ENCODE measurements at places on chromosomes 7 and 10.

GRCh38 chr7:148264933-148265557 lies 325.5 kb upstream of the C7orf33 start:
- DNase-seq, result no peak

GRCh38 chr7:81111358-81111757 lies 192.5 kb upstream of the SEMA3C start:
- DNase-seq, result no peak

DNA sequence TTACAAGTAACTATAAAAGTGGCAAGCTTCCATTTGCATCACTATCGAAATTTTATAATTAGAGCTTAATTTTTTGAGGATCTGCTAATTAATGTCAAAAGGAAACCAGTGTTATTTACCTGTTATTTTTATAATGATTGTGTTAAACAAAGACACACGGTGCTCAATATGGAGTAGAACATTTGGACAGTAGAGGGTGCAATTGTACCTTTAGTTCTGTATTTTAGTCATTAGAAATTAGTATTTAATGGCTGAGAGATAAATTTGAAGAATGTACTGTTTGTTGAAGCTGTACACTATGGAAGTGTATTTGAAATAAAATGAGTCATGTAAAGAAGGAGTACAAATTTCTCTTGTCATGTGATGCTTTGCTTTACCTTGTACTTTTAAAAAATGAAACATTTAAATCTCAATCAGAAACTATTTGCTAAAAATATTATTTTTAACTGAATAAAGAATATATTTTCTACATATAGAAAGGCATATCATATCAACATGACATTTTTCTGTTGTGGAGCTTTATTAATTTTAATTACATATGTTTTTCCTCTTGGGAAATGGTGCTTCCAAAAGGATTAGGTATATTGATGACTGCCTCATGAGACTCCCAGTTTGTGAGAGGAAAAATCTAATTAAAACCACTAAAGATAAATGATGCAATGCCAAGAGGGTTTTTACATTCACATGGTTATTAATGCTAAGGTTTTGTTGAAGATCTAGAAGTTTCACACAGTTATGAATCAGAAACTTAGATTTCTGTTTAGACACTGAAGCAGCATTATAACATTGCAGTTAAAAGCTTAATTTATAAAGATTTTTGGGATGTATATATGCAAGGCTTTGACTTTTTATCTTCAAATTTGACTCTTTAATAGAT lies 10.4 kb upstream of the PRKG1 start:
- DNase-seq, result no peak

DNA sequence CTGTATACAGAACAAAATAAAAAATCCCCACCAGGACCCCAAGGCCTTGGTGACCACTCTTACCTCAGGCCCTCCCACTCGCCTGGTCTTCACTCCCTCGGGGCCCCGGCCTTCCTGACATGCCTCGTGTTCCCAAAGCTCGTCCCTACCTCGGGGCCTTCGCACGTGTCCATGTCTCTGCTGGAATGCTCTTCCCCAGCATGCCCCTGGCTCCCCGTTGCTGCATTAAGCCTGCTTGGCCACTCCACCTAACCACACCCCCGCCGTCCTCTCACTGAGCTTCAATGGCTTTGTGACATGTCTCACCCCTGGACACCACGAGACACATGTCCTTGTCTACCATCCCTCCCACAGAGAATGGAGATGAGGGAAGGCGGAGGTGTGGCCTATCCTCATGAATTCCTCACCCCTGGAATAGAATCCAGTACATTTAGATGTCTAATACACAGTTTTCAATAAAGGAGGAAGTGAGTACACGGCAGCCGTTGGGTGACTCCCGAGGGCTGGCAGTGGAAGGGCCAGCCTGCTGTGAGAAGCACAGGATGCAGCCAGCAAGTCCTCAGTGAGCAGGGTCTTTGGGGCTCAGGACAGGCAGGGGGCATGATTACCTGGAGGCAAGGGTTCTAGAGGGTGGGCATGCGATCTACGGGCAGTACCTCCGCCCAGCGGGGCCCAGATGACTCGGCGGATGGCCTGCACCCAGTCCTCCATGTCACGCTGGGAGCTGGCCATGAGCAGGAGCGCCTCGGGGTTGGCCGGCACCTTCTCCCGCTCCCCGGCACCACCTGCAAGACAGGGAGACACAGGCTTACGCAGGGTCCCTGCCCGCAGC lies 125.7 kb downstream of the ARHGAP22 start:
- DNase-seq, result no peak

DNA sequence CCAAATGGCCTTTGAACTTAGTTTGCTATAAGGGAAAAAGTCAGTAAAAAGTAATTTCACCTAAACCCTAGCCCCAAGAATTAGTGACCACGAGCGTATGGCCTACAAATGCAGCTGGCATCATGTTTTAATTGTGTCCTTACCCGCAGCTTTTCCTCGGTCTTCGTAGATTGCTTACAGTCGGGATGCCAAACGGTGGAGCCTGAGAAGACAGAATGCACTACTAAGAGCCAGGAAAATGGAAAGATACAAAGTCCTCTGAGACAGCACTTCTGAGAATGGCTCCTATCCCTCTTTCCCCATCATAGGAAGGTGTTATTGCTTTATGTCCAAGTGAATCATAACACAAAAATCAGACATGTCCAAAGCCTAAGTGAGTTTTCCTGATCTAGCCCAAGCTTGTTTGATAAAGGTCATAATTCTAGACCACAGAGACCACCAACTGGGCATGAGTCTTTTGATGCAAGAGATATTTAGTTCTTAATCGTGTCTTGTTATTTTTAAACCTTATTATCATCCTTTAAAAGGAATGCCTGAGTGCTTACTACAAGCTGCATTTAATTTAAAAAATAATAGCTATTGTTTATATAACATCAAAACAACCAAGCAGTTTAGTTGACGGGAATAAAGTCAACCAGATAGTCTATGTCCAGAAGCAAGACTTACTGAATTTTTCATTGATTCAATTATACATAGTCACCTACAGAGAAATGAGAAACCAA lies 83.7 kb upstream of the AFAP1L2 start:
- DNase-seq, result no peak

DNA sequence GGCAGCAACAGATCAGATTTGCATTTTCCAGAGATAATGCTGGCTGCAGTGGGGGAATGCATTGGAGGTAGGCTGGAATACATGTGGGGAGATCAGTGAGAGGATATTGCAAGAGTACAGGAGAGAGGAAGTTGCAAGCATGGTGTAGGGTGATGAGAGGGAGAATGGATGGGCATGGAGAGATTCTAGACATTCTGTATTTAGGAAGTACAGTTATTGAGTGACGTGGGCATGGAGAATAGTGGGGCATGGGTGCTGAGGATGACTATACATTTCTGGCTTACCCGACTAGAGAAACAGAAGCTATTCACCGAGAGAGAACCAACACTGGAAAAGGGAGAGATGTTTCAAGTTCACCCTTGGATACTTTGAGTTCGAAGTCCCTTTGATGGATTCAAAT lies 116.9 kb upstream of the SVIL start:
- DNase-seq, result no peak

GRCh38 chr10:43815181-43815885 lies 166.7 kb upstream of the ZNF32 start:
- no peak for DNase-seq

DNA sequence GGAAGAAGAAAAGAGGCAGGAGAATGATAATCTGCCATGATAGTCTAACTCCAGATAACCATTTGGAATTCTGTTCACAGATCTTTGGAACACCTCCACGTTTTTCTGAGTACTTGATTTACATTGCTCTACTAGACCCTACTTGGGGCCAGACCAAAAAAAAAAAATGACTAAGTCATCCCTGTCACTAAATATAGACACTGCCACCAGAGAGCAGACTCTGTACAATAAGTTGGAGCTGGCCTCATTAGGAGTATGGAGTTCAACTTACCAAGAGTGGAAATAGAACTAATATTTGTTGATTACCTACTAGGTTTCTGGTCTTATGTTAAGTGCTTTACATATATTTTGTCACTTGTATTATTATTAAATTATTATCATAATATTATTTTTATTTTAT lies 80.9 kb upstream of the ZNF800 start:
- no peak for DNase-seq

GRCh38 chr10:32156031-32156495 lies 99.8 kb upstream of the KIF5B start:
- no peak for DNase-seq

DNA sequence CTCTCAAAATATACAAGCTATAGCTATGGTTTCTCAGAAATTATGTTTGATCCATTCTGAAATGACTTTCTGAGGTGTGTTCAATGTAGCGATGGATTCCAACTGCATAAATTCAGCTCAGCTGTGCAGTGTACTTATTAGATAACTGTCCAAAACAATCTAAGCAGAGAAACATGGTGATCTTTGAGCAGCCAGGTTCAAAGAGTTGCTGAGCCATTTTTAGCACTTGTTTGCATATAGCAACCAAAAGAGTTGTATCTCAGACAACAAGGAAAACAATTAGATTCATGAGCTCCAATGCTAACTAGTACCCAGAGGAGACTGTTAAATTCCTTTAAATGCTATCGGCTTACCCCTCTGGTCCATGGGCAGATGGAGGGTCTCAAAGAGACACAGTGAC lies 15.9 kb upstream of the KCNIP2 start:
- DNase-seq, result no peak

- DNase-seq, result no peak
These were observed 23.2 kb upstream of the AOAH start for GRCh38 chr7:36747280-36748016.

DNA sequence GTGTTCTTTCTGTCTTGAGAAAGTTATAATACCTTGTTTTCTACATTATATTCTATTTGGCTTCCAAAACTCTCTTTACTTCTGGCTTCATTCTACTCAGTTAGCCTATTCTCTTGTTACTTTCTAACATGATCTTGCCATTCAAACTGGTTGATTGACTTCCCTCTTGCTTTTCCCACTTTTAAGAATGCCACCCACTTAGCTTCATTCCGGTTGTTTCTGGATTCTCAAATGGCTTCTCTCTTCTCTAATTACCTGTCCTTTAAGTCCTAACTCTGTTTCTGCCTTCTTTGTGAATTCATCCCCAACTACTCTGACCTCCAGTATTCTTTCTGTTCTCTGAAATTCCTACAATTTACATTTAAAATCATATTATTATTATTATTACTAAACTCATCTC lies 52.0 kb downstream of the ANKIB1 start:
- DNase-seq, result no peak

- DNase-seq, result no peak
These were observed 13.1 kb upstream of the SGMS1 start for GRCh38 chr10:50636618-50637579.

DNA sequence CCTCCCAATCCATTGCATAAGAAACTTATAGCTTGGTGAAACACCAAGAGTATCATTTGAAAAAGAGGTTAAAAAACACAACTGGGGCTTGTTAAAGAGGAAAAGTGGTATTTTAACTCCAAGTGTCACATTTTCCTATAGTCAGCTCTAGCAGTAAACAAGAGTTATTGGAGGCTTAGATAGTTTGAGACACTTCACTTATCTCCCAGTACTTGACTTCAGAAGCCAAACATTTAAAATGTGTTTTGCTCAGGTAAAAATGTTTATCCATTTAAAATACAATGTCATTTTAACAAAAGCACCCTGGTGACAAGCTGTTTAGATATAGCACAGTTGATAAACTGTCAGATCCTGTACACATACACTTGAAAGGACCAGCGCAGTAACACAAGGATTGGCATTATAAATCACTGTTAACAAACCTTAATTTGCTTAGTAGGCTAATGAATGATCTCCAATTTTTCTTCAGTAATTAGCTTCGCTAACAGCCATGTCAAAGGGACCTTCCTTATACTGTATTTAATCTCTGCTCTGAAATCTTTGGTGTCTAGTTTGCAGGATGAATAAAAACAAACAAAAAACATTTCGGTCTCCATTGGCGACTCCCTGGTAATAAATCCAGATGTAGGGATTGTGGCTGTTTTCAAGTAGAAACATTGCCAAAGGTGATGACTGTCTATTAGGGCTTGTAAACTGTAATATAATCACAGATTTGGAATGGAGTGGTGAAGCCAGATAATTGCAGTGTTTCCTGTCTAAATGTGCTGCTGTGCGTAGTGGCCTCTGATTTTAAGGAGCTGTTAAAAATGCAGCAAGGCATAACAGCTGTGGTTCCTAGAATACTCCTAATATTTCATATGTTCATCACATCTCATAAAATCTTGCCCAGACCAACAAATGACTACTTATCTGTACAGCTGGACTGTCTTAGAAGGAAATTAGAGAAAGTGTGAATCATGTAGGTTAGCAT lies 545.1 kb downstream of the AUTS2 start:
- no peak for DNase-seq

GRCh38 chr7:100933734-100934133 lies 15.6 kb upstream of the MUC3A start:
- DNase-seq, result no peak

- DNase-seq, result no peak
These were observed 155.8 kb downstream of the SKIDA1 start for GRCh38 chr10:21369697-21370096.

Data from glutamatergic neuron (in vitro differentiated cells).